Stimulated activated naive CD4-positive, alpha-beta T cell treated with Interleukin-2 at 50 U/mL for 16 hours (primary cell): ENCODE measurements at places on chromosomes 2 and 18.

- no peak for DNase-seq
Observed at GRCh38 chr2:148756292-148756975, 111.9 kb downstream of the EPC2 start.

DNA sequence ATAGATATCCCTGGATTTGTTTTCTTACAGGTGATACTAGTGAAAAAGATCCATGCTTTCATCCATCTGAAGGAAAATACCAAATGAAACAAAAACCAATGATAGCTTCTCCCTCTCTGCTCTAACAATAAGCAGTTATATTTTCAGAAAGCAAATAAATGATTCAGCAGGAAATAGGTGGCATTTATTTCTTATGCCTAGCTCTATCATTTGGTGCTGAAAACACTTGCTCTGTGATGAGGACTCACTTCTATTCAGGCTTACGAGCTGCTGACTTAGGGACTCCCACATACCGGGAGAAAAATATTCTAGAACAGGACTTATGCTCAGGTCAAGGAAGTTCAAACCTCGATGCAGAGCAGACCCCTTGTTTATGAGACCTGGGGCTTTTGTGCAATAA is 142.6 kb downstream of the SETBP1 start:
- DNase-seq, result no peak

GRCh38 chr2:71560638-71561011 is 107.3 kb downstream of the DYSF start:
- no peak for DNase-seq

GRCh38 chr2:232598293-232598692 is 35.1 kb upstream of the EFHD1 start:
- no peak for DNase-seq

DNA sequence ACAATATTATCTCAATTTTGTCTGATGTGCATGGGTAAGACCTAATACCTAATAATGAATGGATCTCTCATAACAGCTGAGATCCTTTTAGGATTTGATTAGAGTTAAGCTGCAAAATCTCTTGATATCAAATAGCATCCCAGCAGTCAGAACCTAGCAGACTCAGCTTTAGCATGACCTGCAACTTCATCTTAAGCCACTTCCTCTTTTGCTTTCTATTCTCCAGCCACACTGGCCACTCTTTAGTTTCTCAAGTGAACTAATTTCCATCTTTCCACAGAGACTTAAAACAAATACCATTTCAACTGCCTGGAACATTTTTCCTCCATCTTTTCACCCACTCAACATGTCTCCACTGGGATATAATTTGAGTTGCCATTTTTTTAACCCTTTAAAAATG is 1251.6 kb upstream of the ZEB2 start:
- no peak for DNase-seq

DNA sequence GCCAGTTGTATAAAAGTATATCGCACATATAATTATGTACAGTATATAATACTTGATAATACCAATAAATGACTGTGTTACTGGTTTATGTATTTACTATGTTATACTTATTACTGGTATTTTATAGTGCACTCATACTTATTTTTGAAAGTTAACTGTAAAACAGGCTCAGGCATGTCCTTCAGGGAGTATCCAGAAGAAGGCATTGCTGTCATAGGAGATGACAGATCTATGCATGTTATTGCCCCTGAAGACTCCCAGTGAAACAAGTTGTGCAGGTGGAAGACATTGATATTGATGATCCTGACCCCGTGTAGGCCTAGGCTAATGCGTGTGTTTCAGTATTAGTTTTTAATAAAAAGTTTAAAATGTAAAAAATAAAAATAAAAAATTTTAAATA is 20.3 kb upstream of the ASXL3 start:
- no peak for DNase-seq

DNA sequence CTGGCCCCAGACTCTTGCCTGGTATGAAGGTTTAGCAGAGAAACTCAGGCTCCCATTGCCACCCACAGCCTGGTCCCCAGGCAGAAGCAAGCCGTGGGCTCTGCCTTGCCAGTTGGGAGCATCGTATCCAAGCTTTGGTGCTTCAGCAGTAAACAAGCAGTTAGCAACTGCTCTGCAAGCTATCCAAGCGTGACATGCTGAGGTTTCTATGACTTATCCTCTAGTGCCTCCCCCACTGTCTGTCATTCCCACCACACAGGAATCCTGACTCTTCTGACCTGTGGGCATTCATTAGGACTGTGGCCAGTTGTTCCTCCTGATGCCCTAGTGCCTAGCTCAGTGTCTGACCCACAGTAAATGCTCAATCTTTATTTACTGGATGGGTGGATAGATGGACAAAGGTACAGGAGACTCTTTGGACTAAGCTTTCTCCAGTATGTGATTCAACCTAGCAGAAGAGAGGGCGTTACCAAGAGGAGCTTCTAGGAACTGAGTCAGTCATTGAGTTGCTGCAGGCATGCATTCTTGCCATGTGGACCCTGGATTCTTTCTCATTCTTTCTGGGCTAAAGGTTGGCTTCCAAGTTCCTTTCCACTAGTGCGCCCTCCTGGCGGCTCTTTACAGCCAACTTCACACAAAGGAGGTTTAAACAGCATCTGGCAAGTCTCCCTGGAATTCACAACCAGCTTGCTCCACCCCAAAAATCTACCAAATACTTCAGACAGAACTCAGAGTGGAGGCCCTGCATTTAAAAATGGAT is 40.6 kb upstream of the MRPL19 start:
- no peak for DNase-seq

DNA sequence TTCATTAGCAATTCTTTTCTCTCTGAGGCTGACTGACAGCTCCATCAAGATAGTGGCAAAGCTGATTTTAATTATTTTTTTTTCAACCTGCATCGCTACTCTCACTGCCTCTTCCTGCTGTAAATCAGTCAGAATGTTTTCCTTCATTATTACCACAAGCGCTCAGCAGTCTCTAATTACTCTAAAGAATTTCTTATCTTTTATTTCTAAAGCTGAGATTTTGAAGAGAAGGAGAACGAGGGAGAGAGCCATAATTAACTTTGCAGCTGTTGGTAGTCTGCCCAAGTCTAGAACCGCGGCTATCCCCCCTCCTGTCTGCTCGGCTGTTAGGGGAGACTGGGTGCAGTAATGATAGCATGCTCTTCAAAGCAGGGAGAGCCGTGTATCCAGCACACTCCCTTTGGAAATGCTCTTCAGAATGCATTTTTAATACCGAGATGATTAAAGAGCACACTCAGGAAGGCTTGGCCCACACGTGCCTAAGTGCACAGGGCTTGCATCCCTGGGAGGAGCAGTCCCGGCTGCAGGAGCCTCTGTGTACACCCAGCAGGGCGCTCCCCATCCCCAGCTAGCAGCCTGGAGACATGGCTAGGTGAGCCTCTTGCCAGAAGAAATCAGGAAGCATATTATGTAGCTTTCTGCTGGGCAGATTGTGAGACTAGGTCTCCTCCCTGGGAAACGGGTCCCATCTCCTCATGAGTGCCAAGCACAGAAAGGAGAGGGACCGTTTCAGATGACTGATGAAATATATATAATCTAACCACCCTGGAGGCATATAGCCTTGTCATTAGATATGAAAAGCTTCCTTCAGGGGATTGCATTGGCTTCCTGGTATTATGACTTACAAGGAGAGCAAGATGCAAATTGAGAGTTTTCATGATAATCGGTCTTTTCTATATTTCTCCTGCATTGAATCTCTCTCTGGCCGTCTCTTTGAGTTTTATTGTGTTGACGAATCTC is 555.2 kb downstream of the CMPK2 start:
- no peak for DNase-seq

- no peak for DNase-seq
Observed at GRCh38 chr2:101974663-101975062, 17.1 kb upstream of the IL1R2 start.

DNA sequence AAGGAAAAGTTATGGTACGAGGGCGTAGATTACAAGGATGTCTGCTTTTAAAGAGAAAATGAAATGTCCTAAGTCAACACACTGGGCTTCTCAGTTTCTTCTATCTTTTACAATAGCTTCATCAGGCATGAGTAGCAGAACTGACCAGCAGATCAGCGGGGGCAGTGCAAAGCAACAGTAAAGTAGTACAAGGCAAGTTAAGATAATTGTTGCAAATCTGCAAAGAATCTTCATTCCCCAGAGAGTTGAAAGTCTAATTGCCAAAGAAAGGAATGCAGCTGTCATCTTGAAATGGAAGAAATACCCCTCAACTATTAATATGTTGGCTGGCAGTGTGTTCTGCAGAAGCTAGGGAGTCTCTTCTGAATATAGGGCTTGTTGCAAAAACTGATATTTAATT is 60.2 kb upstream of the SLC39A10 start:
- DNase-seq, result no peak

DNA sequence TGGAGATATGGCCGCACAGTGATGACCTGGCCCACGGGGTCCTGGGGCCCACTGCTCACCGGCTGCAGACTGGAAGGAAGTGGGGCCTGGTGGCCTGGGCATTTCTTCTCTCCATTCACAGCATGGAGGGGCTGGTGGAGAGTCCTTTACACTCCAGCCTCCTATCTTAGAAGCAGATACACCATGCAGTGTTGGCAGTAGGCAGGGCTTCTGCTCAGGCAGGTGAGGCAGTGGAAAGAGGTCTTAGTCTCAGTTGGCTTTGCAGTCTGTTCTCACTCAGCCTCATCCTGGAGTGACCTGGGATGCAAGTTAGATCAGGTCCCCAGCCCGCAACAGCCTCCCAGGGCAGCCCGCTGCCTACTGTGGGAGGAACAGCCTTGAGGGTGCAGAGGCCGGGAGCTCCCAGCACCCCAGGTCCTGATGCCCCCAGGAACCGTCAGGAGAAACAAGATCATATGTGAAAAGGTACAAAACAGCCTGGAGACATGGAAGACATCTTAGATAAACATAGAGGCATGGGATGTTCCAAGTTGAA is 45.8 kb upstream of the OTOS start:
- DNase-seq, result no peak

DNA sequence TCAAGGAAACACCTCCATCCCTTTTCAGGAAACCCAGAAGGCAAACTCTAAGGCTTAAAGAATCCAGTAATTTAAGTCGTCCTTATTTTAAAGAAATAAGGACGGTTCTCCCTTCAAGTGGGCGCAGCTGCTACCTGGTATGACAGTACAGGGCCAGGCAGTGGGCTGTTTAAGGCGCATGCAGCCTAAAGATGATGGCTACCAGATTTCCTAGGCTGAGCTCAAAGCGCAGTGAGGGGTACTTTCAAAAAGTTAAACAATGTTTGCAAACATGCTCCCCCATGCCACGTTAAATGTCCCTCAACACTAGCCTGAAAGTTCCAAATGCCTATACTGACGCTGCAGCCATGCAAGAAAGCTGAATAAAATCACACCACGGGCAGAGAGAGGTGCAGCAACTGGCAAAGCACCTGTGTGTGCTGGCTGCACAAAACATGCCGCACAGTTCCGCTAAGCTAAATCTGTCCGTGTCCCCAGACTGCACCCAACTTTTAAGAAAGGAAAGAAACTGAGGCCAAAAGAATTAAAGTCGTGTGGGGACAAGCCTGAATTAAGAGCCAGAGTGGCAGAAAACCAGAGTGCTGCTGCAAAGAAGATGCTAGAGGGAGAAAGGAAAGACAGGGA is 583 bp downstream of the HIBCH start:
- DNase-seq, result no peak

DNA sequence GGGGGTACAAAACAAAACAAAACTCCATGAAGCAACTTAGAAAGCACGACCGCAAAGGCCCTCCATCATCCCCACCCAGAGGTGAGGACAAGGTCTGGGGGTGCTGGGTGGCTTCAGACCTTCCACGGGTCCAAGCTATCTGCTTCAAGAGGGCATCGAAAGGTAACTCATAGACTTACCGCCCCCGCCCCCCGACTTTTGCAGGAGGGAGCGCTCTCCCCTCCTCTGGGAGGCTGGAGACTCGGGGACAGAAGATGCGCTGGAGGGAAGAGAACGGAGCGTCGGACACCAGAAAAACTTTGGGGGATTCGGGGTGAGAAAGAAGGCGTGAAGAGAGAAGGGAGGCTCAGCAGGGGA is 300 bp upstream of the STON1 start:
- no peak for DNase-seq

GRCh38 chr2:150561076-150561475 is 73.6 kb upstream of the RND3 start:
- no peak for DNase-seq
